A549 treated with Hydrocortisone at 1 μM for 4 hours (cell line): ENCODE measurements at places on chromosomes 1 and 21. TPM values are rescaled to one million over a fixed set of nuclear protein-coding genes. Genes with fewer than 3 reads are reported as not detected.

The MMEL1 gene
- 0.16 to 0.20 TPM in 2 of 5 replicates, not detected in the others for total RNA-seq

The ZNF697 gene
- 1.5 to 1.6 TPM (median 1.5 TPM) in 5 replicates for total RNA-seq

The TMEM82 gene
- total RNA-seq, result not detected in 5 replicates

The NOS1AP gene
- total RNA-seq, result 0.18 to 0.33 TPM (median 0.21 TPM) in 5 replicates

The CYP4A22 gene
- total RNA-seq, result not detected in 5 replicates

The DPT gene
- total RNA-seq, result not detected in 5 replicates

The TP73 gene
- total RNA-seq, result 0.61 to 0.81 TPM (median 0.64 TPM) in 5 replicates

The MEAF6 gene
- 44.8 to 70.2 TPM (median 54.3 TPM) in 5 replicates for total RNA-seq

The PTPN7 gene
- total RNA-seq, result not detected in 5 replicates

The FMO1 gene
- not detected in 5 replicates for total RNA-seq
